Effector memory CD4-positive, alpha-beta T cell (primary cell): ENCODE measurements at places on chromosomes 5 and 9.

DNA sequence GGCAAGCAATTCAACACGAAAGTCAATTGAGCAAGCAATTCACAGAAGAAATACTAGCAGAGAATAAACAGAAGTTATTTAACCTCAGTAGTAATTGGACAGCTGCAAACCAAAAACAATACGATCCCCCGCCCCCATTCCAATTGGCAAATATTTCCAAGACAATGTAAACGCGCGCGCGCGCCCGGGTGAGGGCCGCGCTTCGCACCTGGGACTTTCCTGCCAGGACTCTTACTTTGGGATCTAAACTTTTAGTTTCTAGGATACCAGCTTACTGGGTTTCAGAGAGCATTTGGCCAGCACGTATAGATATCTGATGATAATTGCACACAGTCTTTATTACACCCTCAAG lies 8.6 kb downstream of the RUFY1 start:
- DNase-seq = peak; percentile 4

DNA sequence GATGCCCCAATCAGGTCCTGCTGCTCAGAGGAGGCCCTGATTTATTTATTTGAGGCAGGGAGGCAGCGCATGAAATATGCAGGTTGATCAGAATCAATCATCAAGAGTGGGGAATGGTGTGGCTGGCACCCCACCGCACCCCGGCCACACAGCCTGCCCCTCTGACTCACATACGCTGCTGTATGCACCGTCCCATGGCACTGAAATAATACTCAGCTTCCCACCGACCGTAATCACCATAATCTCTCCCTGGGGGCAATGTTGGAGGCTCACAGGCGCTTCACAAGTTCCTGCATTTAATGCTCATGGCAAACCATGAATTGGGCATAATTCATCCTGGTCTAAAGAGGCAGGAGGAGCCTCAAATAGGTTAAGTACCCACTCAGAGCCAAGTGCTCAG lies 141.2 kb upstream of the TBC1D2 start:
- no peak for DNase-seq

GRCh38 chr5:94072116-94072515 lies 330.7 kb upstream of the POU5F2 start:
- no peak for DNase-seq

DNA sequence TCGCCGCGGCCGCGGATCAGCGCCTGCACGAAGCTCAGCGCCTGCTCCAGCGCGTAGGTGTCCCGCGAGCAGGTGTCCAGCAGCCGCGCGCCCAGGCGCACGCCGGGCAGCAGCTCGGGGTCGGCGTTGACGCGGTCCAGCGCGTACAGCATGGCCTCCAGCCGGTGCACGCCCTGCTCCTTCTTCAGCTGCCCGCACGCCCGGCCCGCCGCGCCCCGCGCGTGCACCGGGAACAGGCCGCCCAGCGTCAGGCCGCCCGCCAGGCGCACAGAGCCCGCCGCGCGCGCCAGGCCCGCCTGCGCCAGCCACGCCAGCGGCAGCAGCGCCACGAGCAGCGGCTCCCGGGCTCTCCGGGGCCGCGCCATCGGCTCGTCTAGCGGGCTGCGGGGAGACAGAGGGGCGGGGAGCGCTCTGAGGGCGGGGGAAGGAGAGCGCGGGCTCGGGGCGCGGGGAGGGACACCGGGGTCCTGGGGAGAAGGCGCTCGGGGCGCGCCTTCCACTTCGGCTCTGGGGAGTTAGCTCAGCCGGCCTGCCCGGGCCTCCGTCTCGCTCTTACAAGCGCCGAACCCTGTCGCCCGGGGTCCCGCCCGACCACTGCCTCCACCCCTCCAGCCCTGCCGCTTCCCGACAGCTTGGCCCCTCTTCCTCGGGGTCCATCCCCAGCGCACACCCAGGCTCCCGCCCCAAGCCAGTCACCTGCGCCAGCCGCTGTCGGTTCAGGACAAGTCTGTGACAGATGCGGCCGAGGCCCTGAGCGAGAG lies at the start of gene GRM6:
GRM6 (minus strand) TSS at position 741 of the 761 bp plus-strand sequence; CDS start at position 365, 376 bp downstream.
- no peak for DNase-seq

GRCh38 chr5:158195416-158196210 lies 336.7 kb upstream of the CLINT1 start:
- no peak for DNase-seq

- no peak for DNase-seq
Measured at GRCh38 chr9:12718482-12719026, 25.4 kb downstream of the TYRP1 start.

- DNase-seq = no peak
Measured at GRCh38 chr9:133496861-133497842, 18.3 kb upstream of the SLC2A6 start.

- DNase-seq = no peak
Measured at GRCh38 chr9:99222416-99223270, 561 bp downstream of the SEC61B start.

DNA sequence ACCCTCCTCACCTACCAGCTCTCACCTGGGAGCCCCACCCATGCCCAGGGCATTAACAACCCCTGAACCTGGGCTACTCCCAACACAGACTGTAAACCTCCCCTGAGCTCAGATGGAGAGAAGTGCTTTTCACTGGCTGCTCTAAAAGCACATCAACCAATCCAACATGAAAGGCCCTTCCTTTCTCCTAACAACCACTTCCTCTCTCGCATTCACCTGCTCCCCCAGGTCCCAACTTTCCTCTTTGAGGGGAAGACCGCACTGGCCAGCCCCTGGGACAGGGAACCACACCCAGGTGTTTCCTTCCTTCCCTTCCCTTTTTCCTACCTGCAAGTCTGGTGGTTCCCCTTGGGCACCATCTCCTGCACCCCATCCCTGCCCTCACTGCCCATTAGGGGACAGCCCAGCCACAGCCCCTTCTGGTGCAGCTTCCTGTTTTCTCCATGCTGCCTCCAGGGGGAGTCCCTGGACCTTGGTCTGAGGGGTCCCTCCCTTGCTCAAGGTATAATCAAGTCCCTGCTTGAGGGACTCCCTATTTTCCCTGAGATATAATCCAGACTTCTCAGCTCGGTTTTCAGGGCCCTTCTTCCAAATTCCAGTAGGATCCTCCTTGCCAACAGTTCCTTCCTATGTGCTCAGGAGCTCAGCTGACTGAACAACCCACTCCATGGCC lies 30.5 kb upstream of the DAB2IP start:
- DNase-seq = no peak

- DNase-seq = no peak
Measured at GRCh38 chr5:149135536-149136201, 5.6 kb upstream of the ABLIM3 start.

DNA sequence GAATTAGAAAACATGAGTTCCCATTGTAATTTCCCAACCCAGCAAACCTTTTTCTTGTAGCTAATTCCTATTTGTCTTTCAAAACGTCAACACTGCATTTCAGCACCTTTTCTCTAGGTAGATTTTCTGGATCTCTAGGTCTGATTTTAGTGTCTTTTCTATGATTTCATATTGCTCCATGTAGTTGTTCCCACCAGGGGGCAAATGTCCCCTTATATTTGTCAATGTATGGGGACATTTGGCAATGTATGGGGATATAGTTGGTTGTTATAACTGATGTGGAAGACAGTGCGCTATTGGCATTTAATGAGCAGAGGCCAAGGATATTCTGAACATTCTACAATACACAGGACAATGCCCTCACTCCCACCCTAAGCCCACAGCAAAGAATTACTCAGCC lies 273.9 kb upstream of the ADRA1B start:
- no peak for DNase-seq

GRCh38 chr9:108786901-108787689 lies 68.7 kb downstream of the ACTL7B start:
- no peak for DNase-seq

- no peak for DNase-seq
Measured at GRCh38 chr5:14296533-14297331, 153.6 kb downstream of the TRIO start.

- no peak for DNase-seq
Measured at GRCh38 chr5:150055326-150056074, 30.9 kb downstream of the CSF1R start.
